ENCODE measurements at places on chromosomes 4 and X. TPM values are rescaled to one million over a fixed set of nuclear protein-coding genes. Genes with fewer than 3 reads are reported as not detected.

- DNase-seq, result no peak
Observed at GRCh38 chr4:123623611-123624010, 227.0 kb downstream of the SPRY1 start.

- no peak for DNase-seq
Observed at GRCh38 chrX:4320436-4320947, 607.0 kb upstream of the PRKX start.

DNA sequence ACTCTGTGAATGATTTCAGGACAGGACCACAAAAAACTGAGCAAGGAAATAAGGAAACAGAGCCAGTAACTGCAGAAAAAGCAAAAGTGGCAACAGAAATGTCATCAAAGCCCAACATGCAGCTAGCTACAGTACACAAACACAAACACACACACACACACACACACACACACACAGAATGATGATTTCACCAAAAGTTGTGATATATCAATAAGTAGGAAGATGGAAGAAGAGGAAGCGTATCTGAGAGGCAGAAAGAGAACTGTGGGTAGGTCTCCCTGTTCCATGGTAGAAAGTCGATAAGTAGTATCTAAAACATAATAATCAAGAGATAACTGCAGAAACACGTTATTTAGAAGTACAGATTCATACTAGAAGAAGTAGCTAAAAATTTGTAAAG lies 148.3 kb downstream of the MGST2 start:
- DNase-seq, result no peak

- no peak for DNase-seq
Observed at GRCh38 chr4:106624671-106625070, 256.1 kb upstream of the GIMD1 start.

- DNase-seq, result peak; percentile 0
Observed at GRCh38 chr4:136036744-136037143, 1495.5 kb downstream of the PCDH18 start.

- no peak for DNase-seq
Observed at GRCh38 chrX:17732138-17732783, 5.0 kb upstream of the SCML1 start.

- no peak for DNase-seq
Observed at GRCh38 chr4:53076374-53076958, 214.3 kb downstream of the RASL11B start.

DNA sequence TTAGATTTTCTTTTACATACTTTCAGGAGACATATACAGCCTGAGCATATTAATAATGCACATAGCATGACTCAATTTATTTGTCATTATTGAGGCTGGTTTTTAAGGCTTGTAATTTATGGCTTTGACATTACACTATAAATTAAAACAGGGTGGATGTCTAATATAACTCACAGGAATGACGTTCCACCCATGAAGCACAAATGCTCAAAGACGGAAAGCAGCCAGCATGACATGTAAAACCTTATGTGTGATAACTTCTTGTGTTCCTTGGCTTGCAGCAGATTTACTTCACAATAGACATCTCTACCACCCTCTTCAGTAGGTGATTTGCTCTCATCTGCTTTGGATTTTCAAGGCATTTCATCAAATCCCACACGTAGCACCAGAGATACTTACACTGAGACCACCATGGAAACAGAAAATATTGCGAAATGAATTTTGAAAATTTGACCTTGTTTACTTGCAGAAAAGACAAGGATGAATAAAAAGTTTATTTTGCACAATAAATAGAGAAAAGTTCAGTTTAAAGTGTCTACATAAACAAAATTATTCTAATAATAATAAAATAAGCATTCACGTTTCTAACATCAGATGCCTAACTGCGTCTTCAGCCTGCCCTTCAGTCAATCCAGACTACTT lies 64.7 kb upstream of the BTC start:
- no peak for DNase-seq

DNA sequence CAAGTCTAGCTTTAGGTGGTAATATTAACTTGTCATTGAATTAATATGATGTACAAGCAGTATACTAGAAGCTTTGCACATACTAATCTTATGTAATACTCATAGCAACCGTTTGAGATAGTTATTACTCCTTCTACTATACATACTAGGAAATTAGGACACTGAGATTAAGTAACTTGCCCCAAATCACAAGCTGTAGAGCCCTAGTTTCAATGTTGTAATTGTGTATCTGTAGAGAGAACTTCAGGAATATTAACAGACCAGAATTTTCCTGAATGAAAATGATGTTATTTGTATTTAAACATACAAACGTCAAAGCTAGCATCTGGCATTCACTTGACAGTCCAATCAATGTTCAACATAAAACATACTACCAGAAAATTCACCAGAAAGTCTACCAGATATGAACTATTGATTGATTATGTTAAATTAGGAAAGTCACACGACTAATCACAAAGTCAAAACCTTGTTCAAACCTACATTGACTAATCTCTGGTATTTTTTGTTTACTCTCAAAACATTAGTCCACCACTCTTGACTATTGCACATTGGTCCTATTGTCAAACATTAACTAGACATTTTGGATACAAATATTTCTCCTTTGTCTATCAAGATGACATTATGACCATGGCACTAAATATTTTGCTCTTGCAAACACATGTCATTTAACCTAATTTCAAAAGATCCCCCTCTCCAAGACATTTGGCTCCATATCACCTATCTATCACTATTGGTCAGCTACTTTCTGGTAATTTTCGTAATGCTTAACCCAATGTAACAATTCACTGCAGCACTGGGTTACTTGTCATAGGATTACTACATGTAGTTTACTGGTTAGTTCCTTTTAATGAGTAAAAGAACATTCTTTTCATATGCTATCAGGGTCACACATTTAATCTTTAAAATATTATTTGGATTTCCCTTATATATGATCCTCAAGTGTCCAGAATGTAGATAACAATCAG lies 100.7 kb downstream of the GPC3 start:
- DNase-seq, result no peak

- peak; percentile 2 for DNase-seq
Observed at GRCh38 chrX:144219035-144219434, 335.2 kb downstream of the UBE2NL start.

DNA sequence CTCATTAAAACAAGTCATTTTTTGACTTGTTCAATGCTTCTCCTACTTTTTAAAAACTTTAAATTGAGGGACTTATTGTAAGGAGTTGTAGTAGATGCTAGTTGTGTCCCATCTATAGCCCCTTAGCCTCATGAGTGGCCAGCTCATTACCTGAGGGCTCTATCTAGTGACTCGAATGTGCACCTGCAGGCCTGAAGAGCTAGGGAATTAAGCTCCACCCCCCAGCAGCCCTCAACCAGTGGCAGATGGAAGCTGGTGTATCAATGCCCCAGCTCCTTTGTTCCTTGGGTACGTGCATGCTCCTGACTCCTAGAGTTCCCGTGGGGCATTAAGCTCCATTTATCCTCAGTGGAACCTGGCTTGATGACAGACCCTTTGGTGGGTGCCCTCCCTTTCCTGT lies 146.7 kb upstream of the FAM9B start:
- DNase-seq, result no peak

GRCh38 chr4:109014593-109015412 lies 251.9 kb upstream of the ETNPPL start:
- no peak for DNase-seq

DNA sequence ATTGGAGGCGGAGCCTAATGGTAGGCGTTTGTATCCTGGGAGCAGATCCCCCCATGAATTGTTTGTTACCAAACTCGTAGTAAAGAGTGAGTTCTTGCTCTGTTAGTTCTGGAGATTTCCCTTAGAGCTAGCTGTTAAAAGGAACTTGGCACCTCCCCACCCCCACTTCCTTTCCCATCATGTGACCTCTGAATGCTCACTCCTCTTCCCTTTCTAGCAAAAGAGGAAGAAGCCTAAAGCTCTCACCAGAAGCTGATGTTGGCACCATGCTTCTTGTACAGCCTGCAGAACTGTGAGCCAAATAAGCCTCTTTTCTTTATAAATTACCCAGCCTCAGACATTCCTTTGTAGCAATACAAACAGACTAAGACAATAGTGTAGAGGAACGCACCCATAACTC lies 13.8 kb upstream of the ATOH1 start:
- DNase-seq, result no peak

- DNase-seq, result no peak
Observed at GRCh38 chr4:123090886-123091285, 168.5 kb upstream of the NUDT6 start.

DNA sequence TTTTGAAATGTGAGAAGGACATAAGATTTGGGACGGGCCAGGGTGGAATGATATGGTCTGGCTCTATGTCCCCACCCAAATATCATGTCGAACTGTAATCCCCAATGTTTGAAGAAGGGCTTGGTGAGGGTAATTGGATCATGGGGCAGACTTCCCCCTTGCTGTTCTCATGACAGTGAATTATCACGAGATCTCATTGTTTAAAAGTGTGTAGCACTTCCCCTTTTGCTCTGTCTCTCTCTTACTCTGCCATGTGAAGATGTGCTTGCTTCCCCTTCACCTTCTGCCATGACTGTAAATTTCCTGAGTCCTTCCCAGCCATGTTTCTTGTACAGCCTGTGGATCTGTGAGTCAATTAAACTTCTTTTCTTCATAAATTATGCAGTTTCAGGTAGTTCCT lies 17.5 kb downstream of the MTMR8 start:
- DNase-seq, result no peak

- no peak for DNase-seq
Observed at GRCh38 chr4:26420438-26420837, 69.8 kb downstream of the CCKAR start.

The ARAF gene
- 41.5 TPM for total RNA-seq

The TRPC3 gene
- not detected for total RNA-seq

The RHOXF1 gene
- total RNA-seq, result not detected

The PITX2 gene
- total RNA-seq, result 0.48 TPM

The CHST7 gene
- 3.7 TPM for total RNA-seq

Data from RPMI7951 (cell line).